ENCODE measurements at places on chromosomes 7 and 10.

DNA sequence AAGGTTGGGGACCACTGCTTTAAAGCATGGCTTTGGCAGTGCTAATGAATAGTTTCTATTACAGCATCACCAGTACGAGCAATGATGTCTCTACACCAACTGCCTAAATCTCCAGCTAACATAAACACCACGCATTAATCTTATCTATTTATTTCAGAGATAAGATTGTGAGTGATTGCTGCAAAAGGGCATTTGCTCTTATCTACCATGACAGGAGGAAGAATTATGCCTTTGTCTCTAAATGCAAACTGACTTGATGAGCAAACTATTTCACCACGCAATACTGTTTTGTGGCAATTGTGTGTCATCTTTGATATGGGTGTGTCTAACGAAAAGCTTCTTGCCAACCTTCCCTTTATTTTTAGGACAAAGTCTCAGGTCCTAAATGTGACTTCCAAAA, 684.9 kb downstream of the SORCS1 start:
- peak; percentile 18 for DNase-seq

DNA sequence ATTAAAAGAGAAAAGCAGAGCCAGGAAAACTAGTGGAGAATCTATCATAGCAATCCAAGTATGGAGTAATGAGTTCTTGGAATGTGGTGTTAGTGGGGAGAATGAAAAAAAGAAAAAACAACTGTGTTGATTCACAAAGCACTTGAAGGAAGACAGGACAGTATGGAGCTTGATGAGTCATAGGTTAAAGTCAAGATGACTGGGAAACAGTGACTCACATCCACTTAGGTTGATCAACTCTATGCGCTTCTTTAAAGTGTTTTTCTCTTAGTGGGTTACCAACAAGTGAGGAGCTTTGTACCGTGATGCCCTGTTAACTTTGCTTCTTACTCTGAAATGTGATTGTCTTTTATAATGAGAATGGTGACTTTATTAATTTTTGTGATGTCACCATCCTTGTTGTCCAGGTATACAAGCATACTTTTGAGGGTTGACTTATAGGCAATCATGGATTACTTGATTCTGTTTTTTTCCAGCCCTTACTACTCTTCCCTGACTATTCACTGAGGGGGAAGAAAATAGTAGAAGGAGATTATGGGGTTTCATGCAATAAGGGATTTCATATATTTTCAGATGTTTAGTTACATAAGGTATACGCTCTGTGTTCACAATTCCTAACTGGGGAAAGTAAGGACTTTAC, 32.1 kb upstream of the MDFIC start:
- peak; percentile 99 for DNase-seq

GRCh38 chr10:86728056-86728455, 28.4 kb upstream of the BMPR1A start:
- no peak for DNase-seq

- peak; percentile 82 for DNase-seq
Observed at GRCh38 chr10:78754269-78755062, 314.3 kb upstream of the ZMIZ1 start.

DNA sequence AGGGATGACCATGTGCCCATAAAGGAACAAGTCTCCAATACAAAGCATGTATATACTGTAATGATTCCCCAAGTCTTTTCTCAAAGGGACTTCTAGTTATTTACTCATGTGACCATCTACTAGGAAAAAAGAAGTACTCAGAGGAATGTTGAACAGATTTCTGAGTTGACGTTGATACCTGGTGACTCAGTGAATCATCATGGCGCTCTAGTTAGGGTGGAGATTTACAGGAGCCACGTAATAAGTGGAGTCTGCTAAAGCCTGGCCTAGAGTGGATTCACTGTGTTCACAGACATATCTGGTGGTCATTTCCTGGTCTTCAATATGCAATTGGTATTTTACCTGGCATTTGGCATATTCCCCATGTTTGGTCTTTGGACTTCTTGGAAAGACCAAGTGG, 302.2 kb upstream of the CACNA2D1 start:
- peak; percentile 4 for DNase-seq

GRCh38 chr7:98465022-98465421, 64.1 kb upstream of the BAIAP2L1 start:
- DNase-seq, result no peak

Data from iris pigment epithelial cell (primary cell).